NK-92 treated with Interleukin-12 subunit alpha and Interleukin-12 subunit beta, amount 100 ng/mL, for 24 hours (cell line): ENCODE measurements at places on chromosomes 11 and 22.
A peak's percentile ranks its signal among the peaks of the same experiment; 100 is the strongest.

GRCh38 chr11:70883323-70883940 lies 368.9 kb downstream of the SHANK2 start:
- DNase-seq = no peak

DNA sequence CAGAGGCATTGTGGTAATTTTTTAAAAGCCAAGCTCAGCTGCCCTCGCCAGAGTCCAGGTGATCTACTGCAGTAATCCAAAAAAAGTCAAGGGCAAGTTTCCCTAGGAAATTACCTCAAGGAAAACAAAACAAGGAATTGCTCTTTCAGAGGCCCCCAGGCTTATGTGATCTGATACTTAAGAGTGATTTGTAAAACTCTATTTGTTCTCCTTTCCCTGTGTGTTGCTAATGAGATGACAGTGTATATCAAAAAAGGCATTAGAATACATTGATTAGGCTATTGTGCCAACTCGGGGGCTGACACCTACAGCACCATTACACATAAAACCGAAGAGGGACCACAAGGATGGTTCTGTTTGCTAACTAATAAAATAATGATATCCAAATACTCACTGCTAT lies 44.5 kb upstream of the CHRM4 start:
- DNase-seq = no peak

DNA sequence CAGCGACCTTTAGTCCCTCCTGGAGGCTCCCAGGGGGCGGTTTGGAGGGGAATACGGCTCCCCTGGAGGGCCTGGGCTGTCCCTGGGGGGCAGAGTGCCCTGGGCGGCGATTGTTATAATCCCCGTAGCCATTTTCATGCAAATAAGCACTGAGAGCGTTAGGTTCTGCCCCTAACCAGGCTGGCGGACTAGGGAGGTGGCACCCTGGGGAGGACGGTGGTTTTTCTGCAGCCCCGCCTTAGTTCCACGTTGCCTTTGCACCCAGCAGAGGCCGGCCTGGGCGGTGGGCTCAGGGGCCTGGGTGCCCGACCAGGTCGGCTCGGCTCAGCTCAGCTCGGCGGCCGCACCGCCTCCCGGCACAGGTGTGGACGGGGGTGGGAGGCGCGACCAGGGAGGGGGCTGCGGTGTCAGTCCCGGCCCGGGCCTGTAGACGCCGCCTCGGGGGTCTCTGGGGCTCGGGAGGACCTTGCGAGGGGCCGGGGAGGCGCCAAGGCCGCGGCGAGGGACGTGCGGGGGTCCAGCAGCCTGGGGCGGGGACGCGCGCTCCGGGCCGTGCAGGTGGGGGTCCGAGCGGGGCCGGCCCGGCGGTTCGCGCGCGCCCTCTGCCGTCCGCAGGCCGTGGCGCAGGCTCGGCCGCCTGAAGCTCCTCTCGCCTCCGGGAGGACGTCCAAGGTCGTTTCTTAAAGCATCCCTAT lies 2.3 kb upstream of the DUSP8 start:
- no peak for DNase-seq

GRCh38 chr11:76972051-76972450 lies 62.1 kb upstream of the B3GNT6 start:
- DNase-seq = no peak

DNA sequence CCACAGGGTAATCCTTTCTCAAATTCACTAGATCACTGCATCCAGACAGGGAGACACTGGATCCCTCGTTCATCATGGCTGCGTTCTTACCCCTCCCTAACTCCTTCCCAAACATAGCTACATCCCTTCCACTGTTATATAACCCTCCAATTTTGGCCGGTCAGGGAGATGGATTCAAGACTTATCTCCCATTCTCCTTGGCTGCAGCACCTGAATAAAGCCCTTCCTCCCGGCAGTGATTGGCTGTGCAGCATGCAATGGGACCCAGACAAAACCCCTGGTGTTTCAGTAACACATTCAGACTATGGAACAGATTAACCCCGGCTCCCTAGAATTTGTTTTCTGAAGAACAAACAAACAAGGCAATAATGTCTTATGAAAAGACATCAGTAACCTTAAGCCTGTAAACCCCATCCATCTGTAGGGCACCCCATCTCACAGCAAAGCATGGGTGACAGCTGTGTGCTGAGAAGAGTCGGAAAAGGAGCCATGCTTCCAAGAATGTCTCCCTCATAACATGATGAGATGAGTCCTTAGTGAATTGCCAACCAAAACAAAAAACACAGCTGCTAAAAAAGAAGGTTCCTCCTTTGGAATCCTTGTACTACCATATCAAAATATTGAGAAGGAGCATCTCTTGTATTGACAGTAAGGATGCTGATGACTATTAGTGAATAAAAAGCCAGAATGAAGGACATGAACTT lies 5.0 kb downstream of the MIF start:
- DNase-seq = no peak

DNA sequence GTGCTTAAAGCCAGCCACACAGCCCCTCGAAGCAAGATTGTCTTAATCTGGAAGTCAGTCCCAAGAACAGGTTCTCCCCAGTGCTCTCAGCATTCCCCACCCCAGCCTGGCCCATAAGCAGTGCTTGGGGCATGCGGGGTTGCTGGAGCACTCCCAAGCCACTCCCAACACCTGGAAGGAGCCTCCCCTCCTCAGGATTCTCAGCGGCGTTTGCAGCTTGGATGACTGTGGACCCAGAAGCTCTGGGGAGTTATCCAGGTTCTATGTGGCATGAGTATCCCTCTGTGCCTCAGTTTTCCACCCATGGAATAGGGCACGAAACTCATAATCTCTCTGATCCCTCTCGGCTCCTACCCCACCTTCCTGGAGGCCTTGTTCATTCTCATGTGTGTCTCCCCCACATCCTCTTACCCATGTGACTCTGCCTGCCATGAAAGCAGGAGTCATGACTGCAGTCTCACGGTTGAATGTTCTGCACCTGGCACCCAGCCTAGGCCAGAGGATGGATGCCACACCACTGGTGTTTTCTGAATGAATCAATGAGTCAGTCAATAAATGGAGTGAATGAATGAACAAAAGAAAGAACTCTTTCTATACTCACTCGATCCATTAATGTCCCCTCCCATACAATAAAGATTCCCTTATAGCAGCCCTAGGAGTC lies 33.4 kb upstream of the WNT7B start:
- DNase-seq = no peak

- DNase-seq = no peak
Measured at GRCh38 chr22:45208993-45209838, 31.5 kb downstream of the KIAA0930 start.

GRCh38 chr11:126173257-126173656 lies 38.2 kb downstream of the RPUSD4 start:
- DNase-seq = no peak

DNA sequence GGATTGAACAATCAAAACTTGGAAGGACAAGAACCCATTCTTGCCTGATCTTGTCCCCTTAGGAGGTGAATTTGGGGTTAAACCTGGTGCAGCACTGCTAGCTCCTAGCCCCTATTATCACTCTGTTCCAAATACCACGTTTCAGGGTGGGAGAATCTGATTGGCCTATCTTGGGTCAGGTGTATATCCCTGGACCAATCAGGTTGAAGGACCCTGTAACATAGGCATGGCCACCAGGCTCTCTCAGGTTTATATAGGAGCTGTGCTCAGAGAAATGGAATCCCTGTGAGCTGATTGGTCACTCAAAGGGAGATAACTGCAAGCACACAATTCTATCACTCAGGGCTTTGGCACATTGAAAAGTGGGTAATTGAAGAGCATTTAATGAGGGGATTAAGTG lies 26.6 kb upstream of the AMPD3 start:
- no peak for DNase-seq

GRCh38 chr11:72309074-72309598 lies 65.2 kb upstream of the PHOX2A start:
- DNase-seq = no peak

DNA sequence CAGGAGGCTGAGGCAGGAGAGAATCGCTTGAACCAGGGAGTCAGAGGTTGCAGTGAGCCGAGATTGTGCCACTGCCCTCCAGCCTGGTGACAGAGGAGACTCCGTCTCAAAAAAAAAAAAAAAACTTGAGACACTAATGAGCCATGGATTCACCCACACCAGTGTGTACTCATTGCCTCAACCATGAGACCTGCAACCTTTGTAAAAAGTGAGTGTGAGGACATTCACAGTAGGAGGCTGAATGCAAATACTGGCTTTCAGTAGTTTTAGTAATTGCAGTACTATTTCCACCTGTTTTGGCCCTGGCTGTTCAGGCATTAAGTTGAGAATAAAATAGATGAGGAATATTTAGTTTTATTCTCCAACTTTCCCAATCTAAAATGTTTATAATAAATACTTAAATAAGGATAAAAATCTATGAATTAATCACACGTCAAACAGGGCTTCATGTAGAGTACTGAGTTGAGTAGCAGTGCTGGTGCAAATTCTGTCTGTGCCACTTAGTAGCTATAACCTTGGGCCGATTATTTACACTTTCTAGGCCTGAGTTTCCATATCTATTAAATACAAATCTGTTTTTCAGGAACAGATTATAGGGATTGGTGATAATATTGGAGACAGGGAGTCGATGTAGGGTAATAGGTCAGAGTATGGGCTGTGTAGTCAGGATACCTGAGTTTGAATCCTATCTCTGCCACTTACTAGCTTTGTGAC lies 72.8 kb downstream of the PPP2R1B start:
- no peak for DNase-seq

GRCh38 chr11:13984616-13985450 lies 22.3 kb downstream of the SPON1 start:
- DNase-seq = no peak

DNA sequence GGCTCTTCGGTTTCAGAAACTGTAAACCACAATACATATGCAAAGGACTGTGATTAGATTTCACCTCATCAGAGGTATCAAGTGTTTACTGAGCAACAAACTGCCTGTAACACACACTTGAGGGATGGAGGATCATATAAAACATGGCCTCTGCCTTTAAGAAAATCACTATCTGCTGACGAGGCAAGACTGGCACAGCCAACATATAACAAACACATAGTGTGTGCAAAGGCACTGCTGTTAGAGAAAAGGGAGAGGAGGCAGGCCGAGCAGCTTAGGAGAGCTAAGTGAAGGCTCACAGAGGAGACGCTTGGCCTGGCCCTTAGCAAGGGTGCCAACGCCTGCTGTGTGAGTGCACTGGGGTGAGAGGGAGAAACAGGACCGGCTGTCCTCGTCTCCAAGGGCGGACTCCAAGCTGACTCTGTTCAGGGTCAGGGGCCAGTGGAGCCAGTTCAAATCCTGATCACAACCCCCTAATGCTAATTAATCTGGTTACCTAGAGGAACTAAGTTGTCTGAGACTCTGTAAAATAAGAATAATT lies 48.2 kb downstream of the LRFN4 start:
- no peak for DNase-seq

DNA sequence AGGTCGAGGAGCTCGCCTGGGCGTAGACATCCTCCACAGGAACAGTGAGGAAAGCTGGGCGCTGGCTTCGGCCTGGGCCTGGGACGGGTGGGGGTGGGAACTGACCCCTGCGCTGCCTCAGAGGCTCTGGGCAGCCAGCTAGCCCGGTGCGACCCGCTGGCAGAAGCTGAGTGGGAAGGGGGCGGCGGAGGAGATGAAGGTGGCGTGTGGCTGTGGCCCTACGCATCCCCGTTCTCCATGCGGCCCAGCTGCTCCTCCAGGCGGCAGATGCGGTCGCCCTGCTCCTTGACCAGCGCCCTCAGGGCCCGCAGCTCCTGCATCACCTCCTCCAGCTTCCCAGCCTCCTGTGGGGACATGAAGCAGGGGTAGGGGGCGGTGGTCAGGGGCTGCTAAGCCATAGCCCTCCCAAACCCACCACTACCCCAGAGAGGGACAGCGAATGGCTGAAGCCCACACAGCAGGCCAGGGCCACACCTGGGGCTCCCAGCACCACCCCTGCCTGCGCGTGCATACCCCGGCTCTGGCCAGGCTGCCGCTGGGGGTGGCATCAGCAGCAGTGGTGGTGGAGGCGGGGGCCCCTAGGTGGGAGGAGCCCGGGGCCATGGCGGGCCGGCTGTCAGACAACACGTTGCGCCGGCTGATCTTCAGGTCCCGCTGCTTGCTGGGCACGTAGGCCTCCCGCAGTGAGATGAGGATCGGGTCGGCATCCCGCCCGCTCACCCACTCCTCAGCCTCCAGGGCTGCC lies 848 bp upstream of the PTPRCAP start:
- DNase-seq = no peak

GRCh38 chr11:126024123-126024522 lies 38.5 kb downstream of the CDON start:
- no peak for DNase-seq

DNA sequence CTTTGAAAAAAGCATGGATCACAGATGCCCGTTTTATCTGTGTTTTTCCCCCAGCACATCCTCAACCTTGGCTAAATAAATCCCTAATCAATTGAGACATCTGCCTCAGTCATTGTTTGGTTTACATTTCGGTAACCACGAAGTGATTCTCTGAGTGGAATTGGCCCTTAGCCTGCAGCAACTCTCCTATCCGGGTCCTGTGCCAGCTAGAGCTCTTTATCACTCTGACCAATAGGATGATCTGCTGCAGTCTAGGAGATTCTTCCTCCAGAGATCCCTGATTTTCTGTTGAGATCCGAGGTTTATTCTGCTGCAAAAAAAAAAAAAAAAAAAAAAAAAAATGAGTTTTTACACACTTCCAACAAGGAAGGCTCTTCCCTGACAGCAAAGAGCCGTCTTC lies 137.3 kb downstream of the KCNA4 start:
- no peak for DNase-seq

GRCh38 chr22:30455075-30455840 lies 16.6 kb downstream of the SEC14L3 start:
- DNase-seq = no peak

GRCh38 chr11:12680940-12681258 lies 6.7 kb downstream of the TEAD1 start:
- DNase-seq = no peak

- DNase-seq = peak; percentile 67
Measured at GRCh38 chr22:50526834-50527801, 1.7 kb upstream of the SCO2 start.

- no peak for DNase-seq
Measured at GRCh38 chr11:112499153-112499880, 238.7 kb upstream of the PLET1 start.

GRCh38 chr11:73999581-74000306 lies 9.1 kb downstream of the UCP3 start:
- no peak for DNase-seq

- DNase-seq = no peak
Measured at GRCh38 chr11:11192541-11192940, 160.5 kb downstream of the CSNK2A3 start.

- no peak for DNase-seq
Measured at GRCh38 chr11:117415358-117415896, 87.8 kb downstream of the CEP164 start.
